ENCODE measurements at places on chromosomes 1 and 21. TPM values are rescaled to one million over a fixed set of nuclear protein-coding genes. Genes with fewer than 3 reads are reported as not detected.
A peak's percentile ranks its signal among the peaks of the same experiment; 100 is the strongest.

- H3K27me3 ChIP-seq = no peaks in the 10 kb centered on the region
- H3K4me3 ChIP-seq = no peak overlapping the region
- peaks cover 55% of the 10 kb centered on the region for H3K4me1 ChIP-seq
- peak overlapping the region; percentile 60 for H3K27ac ChIP-seq
These were observed 70.2 kb downstream of the UCK2 start for GRCh38 chr1:165897326-165898303.

GRCh38 chr1:223792046-223792445 is 53.7 kb downstream of the TP53BP2 start:
- H3K4me3 ChIP-seq = no peak overlapping the region
- no peak for DNase-seq
- no peaks in the 10 kb centered on the region for H3K4me1 ChIP-seq
- H3K36me3 ChIP-seq = peaks cover 95% of the 10 kb centered on the region
- no peak overlapping the region for H3K27ac ChIP-seq

- H3K36me3 ChIP-seq = no peaks in the 10 kb centered on the region
- H3K27me3 ChIP-seq = peaks cover 9% of the 10 kb centered on the region
- no peak overlapping the region for H3K27ac ChIP-seq
- DNase-seq = no peak
- no peak overlapping the region for H3K4me3 ChIP-seq
These were observed 74.8 kb upstream of the TINAGL1 start for GRCh38 chr1:31501505-31501904.

IPO9 gene
- 112 TPM for total RNA-seq

DNA sequence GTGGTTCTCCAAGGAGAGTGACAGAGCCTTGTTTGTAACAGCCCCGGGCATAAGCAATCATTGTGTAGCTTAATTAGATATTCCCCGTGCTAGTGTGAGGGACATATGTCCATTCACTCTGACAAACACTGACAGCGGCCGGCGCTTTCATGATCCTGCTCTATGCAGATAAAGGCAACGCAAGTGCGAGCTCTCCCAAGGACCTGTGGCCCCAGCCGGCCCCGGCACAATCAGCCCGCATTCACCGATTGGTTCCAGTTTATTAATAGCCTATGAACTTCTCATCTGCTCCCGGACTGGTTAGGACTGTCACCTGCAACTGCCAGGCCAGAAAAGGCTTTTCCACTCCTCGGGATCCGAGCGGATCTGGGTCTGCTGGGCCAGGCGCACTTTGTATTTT is 18.0 kb upstream of the OLIG1 start:
- H3K27ac ChIP-seq = no peak overlapping the region
- no peaks in the 10 kb centered on the region for H3K36me3 ChIP-seq
- H3K27me3 ChIP-seq = peaks cover 33% of the 10 kb centered on the region
- DNase-seq = no peak

DNA sequence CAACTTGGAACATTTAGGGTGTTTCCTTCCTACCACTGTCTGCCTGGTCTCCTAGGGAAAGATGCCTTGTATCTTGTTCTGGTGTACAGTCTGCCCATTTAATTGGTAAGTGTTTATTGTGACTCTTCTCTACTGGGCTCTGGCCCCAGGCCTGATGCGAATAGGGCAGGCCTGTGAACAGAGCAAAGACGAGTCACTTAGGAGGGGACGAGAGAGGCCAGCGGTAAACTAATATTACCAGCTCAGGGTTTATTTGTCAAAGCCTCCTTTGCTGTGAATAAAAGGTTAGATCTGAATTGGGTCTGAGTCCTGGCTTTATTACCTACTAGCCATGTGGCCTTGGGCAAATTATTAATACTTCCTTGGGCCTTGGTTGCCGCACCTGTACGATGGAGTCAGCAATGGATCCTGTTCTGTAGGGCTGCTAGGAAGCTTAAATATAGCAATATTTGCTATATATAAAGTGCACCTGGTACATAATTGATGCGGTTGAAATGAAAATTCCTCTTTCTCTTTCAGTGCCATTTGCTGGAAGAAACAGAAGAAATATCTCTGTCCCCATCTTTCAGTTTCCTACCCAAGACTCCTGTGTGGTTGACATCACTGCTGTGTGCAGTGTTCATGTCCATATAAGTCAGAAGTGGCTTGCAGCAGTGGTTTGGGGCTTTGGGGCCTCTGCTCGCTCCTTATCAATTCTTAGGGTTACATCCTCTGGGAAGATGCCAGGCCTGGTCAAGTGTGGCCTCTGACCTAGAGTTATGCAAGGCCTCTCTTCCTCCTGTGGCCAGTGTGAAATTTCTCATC is 32.4 kb downstream of the MAPKAPK2 start:
- no peak overlapping the region for H3K4me3 ChIP-seq
- H3K36me3 ChIP-seq = peaks cover 11% of the 10 kb centered on the region
- peaks cover 58% of the 10 kb centered on the region for H3K4me1 ChIP-seq
- peak overlapping the region; percentile 9 for H3K27ac ChIP-seq
- no peak for DNase-seq

DNA sequence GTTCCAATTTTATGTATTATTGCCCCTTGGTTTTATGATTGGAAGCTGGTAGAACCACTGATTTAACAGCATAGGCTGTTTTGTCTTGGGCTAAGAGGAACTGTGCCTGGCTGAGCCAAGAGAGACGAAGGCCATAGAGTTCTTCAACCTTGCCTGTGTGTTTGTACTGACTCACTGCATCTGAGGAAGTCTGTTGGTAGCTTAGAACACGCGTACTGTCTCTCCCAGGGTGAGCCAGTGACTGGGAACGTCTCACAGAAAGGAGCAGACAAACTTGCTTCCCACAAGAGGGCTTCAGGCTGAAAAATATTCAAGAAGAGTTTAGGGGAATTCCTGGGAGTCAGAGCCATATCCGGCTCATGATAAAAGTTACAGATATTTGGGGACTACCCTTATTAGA is 14.9 kb downstream of the TMEM51 start:
- peaks cover 23% of the 10 kb centered on the region for H3K4me1 ChIP-seq
- H3K27me3 ChIP-seq = no peaks in the 10 kb centered on the region
- no peak overlapping the region for H3K4me3 ChIP-seq

DNA sequence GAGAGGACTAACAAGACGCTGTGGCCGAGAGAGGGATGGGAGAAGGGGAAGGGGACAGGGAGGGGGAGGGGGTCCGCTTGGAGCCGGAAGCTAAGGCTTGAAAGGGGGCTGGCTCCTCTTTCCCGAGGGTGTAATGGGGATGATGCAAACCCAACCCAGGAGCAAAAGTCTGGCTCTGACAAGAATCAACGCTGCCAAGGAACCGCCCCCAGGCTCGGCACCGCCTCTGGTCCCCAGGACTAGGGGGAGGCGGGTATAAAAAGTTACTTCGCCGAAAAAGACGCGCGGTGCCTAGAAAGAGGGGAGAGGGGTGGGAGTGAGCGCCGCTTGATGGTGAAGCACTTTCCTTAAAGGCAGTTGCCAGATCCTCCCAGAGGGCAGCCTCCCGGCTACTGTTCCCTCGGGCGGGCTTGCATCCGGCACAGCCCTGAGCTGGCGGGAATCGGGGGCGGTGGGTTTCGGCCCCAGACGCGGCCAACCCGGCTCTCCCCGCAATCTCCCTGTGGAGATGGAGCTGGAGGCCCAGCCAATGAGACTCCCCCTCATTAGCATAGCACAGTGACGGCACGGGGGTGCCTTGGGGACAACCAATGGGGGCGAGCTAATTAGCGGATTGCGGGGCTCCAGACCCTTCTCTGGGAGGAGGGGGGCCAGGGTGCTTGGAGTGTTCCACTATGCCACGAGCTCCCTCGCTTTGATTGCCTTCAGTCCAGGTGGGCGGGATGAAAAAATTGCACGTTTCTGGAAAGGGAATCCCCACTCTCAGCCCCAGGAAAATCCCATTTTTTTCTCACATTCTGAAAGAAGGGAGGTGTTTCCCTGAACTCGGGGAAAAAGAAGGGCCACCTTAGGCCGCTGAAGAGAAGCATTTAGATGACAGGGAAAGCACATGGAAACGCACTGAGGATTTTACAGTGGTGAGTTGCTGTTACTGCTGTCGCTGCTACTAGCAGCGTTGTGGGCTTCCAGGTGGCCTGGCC is at the start of gene KCNT2:
TSS of gene KCNT2 (minus strand) at position 51 of the 980 bp plus-strand sequence. CDS start 131 bp downstream, outside the sequence.
- peak within 1 kb of the TSS; percentile 37 for H3K27ac ChIP-seq
- H3K4me3 ChIP-seq = peak within 1 kb of the TSS; percentile 73
- peak; percentile 35 for DNase-seq
- no peaks in the 10 kb centered on the region for H3K4me1 ChIP-seq
- no peaks in the 10 kb centered on the region for H3K27me3 ChIP-seq
- no peaks in the 10 kb centered on the region for H3K36me3 ChIP-seq

GRCh38 chr1:20733360-20733975 is 965 bp upstream of the SH2D5 start:
- no peaks in the 10 kb centered on the region for H3K27me3 ChIP-seq
- peak overlapping the region; percentile 85 for H3K4me3 ChIP-seq
- peaks cover 2% of the 10 kb centered on the region for H3K4me1 ChIP-seq
- DNase-seq = no peak
- peaks cover 33% of the 10 kb centered on the region for H3K36me3 ChIP-seq

GRCh38 chr21:45330075-45330781 is 42.5 kb upstream of the POFUT2 start:
- no peaks in the 10 kb centered on the region for H3K36me3 ChIP-seq
- DNase-seq = peak; percentile 79
- H3K27ac ChIP-seq = no peak overlapping the region
- no peak overlapping the region for H3K4me3 ChIP-seq
- H3K4me1 ChIP-seq = peaks cover 19% of the 10 kb centered on the region
